ENCODE measurements at places on chromosomes 2 and 18. TPM values are rescaled to one million over a fixed set of nuclear protein-coding genes. Genes with fewer than 3 reads are reported as not detected.

Gene SATB2
- 0.30 TPM for total RNA-seq

Gene SCYGR1
- total RNA-seq = not detected

Gene LBX2
- 0.24 TPM for total RNA-seq

Gene ABCB11
- not detected for total RNA-seq

Gene TUBA3D
- not detected for total RNA-seq

Gene C2orf15
- 0.19 TPM for total RNA-seq

Gene PTPRM
- 3.5 TPM for total RNA-seq

Gene TTR
- 1.1 TPM for total RNA-seq

Gene RNF138
- total RNA-seq = 104 TPM

Gene LYPD1
- total RNA-seq = not detected

Gene CENPA
- total RNA-seq = 1.8 TPM

Gene RAPGEF4
- 0.20 TPM for total RNA-seq

Gene COLEC11
- total RNA-seq = 0.28 TPM

Gene PRSS56
- total RNA-seq = not detected

Gene EFEMP1
- 0.40 TPM for total RNA-seq

Gene C2orf76
- total RNA-seq = 10.7 TPM

Gene GALR1
- total RNA-seq = not detected

Gene INHBB
- total RNA-seq = not detected

Gene MYOM1
- total RNA-seq = 0.25 TPM

Gene REG3A
- not detected for total RNA-seq

Gene CRYGC
- not detected for total RNA-seq

Gene TMEM185B
- 38.4 TPM for total RNA-seq

Gene NYAP2
- total RNA-seq = not detected

Gene UGT1A4
- not detected for total RNA-seq

Gene INO80B
- total RNA-seq = 49.3 TPM

Gene INSIG2
- 12.5 TPM for total RNA-seq

Gene ALPP
- not detected for total RNA-seq

Gene CAD
- total RNA-seq = 201 TPM

Gene PLGLB2
- total RNA-seq = 0.16 TPM

Gene MTCL1
- 0.73 TPM for total RNA-seq

Gene TMEM87B
- 10.7 TPM for total RNA-seq

Gene VWA3B
- not detected for total RNA-seq

Gene TNFRSF11A
- total RNA-seq = 1.3 TPM

Gene IL36G
- not detected for total RNA-seq

All from activated T-cell treated with anti-CD3 and anti-CD28 coated beads, Interleukin-2, amount 50 U/mL, for 4 hours (primary cell).